Breast epithelium (tissue), 4 donors: ENCODE measurements at places on chromosomes 13 and 19. TPM values are rescaled to one million over a fixed set of nuclear protein-coding genes. Genes with fewer than 3 reads are reported as not detected.
A peak's percentile ranks its signal among the peaks of the same experiment; 100 is the strongest.

FCHO1 gene
- total RNA-seq: 2.9 TPM

KCNRG gene
- total RNA-seq: 1.8 TPM

ZNF83 gene
- total RNA-seq: 61.0 TPM

- DNase-seq: no peak
These were observed 160.4 kb upstream of the PCDH9 start for GRCh38 chr13:67390462-67391086.

GRCh38 chr13:76832258-76832988 is 53.8 kb downstream of the KCTD12 start:
- no peak for DNase-seq

DNA sequence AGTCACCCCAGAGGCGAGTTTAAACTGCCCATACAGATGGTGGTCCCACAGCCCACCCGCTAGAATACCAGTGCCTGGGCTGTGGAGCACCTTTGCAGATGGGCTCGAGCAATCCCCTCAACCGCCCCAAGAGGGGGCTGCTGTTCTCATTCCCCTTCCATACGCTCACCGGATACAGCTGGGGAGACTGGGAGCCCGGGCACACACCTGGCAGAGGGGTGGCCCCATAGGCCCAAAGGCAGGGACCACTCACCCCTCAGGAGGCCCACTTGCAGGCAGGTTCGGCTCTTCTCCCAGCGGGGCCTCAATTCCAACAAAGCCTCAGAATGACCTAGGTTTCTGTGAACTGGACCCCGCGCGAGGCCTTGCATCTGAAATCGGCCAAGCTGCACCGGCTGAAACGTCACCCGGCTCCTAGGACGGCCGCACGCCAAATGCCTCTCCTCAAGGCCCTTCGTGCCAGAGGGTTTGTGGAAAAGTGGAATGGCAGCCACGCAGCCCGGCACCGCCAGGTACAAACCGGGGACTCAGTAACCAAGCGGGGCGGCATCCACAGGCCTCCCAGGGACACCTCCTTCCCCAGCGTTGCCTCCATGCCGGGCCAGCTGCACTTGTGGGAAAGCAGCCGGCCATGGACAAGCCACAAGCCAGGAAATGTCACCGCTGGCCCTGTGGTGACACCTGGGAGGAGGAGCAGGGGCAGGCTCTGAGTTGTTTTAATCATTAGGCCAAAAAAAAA is 18.7 kb downstream of the MLLT1 start:
- no peak for DNase-seq

DNA sequence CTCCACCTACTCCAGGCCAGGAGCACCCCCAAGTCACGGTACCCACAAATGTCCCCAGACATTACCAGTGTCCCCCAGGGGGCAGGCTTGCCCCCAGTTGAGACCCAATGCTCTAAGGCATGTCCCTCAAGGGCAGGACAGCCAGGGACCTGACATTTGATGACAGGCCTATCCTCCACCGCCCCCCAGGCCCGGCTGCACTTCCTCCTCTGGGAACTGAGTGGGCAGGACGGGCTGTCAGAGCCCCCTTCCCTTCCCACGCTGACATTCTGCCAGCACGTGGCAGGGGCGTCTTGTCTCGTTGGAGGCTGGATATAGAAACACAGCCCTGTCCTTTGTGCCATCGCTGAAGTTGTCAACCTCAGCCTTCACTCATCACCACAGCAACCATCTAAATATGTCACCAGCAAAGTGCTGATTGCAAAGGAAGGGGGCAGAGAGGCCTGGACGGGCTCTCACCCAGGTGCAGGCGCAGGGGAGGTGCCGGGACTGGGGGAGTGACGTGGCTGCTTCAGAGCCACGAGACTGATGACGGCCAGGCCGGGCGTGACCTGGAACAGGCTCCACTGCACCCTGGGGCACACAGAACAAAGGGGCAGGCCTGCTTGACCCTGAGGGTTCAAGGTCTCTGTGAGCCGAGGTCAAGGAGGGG is 38.4 kb downstream of the GNG7 start:
- DNase-seq: no peak

DNA sequence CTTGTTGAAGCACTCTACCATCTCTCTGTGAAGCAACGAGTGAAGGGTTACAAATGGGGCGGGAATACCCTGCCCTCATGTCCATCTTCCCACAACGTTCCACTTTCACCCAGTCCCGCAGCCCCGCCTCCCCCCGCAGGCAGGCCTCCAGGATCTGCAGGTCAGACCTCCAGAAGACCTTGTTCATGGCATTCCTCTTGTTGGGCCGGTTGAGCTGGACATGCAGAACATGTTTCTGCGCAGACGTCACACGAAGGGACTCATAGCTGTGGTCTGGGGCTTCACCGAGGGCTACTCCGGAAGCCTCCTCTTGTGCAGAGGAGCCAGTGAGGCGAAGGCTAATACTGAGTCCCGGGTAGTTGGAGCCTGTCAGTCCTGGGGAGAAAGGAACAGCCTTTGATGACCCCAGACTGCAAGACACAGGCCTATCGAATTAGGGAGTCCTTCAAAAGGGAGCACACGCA is 420 bp downstream of the ECH1 start:
- peak; percentile 83 for DNase-seq

DNA sequence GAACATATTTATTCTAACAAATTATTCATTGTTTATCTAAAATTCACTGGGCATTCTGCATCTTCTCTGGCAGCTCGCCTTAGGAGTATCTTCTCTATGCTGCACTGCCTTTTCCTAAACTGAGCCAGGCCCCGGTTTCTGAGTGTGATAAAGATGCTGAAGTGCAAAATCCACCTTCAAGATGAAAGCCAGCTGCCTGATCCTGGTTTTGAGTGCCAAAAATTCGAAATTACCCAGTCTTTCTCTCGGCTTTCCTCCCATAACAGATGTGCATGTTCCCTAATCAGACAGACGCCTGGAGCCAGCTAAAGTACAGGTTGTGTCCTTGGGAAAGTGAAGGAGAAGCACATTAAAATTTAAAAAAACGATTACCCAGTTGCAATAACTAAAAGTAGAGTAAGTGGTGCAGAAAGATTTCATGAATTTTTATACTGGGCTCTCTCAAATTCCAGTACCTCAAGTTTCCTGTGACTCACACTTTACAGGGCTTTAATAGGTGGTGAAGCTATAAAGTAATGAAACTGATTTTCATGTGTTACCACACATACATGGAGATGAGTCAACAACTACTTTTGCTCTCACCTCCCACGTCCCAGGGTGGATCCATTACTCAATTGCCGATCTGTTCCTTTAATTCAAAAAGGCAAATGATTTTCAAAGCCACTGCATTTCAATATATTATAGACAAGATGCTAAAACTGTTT is 65.0 kb upstream of the GTF2F2 start:
- no peak for DNase-seq
